ENCODE measurements at places on chromosomes 3 and 15.

DNA sequence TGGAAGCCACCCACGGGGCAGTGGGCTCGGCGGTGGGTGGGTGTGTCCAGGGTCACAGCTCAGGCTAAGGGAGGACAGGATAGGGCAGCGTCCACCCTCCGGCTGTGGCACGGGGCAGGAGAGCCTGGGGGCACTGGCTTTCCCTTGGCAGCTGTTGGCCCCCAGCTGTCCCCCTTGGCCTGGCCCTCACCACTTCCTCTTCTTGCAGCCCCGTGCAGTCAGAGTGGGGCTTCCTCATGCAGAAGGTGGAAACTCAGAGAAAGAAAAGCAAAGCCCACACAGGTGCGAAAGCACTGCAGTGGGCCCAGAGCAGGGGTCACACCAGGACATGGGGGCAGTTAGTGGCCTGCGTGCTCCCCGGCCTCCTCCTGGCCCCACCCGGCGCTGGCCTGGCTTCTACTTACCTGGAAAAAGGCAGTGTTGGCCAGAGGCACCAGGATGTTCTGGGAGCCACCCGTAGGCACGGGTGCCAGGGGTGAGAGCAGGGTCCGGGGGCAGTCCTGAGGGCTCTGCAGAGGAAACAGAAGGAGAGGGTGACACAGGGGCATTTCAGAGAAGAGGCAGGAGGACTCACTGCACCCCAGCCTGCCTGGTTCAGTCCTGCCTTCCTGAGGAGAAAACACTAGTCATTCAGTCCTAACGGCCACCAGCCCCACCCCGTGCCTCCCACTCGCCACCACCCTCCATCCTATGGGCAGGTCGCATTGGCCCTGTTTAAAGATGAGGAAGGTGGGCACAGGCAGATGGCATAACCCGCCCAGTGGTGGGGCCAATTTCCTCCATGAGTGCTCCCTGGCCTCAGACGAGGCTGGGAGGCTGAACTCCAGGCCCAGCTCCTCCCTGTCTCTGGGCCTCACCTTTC lies 28.3 kb downstream of the PLXND1 start:
- no peak for DNase-seq

DNA sequence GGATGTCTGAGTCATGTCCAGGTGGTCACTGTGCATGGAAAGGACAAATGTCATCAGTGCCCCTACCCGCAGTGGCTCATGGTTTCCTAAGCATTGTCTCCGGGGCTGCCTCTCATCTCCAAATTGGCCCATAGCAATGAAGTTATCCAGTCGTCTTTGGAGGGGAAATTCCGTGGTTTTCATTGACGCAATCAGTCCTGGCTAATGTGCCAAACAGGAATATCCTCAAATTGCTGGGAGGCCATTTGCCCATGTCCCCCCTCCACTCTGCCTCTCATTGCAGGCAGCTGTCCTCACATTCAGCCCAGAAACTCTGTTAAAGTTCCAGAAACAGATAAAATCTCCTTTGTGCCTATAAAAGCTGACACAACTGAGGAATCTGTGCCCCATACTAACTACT lies 81.6 kb downstream of the MCTP2 start:
- no peak for DNase-seq

GRCh38 chr3:185992831-185993374 lies 55.1 kb upstream of the TRA2B start:
- no peak for DNase-seq

GRCh38 chr15:88447741-88448140 lies 19.4 kb downstream of the MRPL46 start:
- no peak for DNase-seq

DNA sequence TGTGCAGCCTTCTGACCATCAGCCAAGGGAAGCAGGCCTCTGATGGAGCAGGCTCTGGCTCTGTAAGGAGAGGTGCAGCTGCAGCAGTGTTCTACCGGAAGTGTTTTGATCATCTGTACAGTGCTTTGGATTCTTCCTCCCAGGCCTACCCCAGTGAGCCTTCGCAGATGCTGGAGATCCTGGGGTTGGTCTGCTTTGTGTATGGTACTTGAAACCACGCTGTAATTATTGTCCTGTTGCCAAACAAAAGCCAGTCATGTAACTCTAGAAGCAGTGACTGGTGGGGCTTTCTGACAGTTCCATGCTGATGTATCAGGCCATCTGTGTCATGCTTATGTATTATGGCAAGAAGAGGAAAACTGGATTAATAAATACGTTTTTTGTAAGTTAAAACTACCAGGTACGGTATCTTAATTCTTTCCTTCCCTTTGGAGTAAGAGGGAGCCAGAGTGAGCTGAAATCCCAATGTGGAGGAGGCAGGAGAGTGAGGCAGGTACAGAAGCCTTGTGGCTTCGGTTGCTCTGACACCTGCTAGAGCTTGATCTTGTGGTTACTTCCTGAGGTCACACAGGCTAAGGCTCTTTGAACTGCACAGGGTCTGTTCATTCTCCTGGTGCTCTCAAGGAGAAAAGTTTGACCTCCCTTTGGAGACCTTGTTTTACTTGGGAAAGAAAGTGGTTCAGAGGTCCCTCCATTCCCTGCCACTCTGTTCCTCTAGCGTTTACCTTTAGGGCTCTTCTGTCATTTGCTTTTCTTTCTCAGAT lies 3.7 kb downstream of the TMEM42 start:
- no peak for DNase-seq

DNA sequence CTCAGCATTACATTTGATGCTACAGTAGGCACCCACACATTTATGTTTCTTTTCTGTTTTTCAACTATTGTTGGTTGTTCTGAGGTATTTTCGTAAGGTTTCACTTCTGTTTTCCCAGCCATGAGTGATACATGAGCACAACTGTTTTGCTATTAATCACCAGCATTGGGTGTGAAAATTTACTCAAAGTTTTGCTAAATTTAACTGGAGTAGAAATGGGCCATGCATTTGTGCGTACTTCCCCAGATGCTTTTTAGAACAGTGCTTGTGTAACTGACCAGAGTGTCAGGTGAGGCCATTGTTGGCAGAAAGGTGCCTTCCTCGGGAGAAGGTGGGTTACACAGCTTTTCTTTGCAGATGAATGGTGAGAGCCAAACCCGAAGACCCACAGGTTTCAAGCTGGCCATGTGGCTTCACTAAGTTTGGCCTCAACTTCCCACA lies 70.4 kb downstream of the ST6GAL1 start:
- DNase-seq = no peak

GRCh38 chr15:64519897-64520296 lies 59.5 kb downstream of the ZNF609 start:
- DNase-seq = no peak

- no peak for DNase-seq
These were observed 7.0 kb downstream of the FILIP1L start for GRCh38 chr3:100107221-100107814.

- no peak for DNase-seq
These were observed 18.1 kb downstream of the ARL8B start for GRCh38 chr3:5140230-5140621.

DNA sequence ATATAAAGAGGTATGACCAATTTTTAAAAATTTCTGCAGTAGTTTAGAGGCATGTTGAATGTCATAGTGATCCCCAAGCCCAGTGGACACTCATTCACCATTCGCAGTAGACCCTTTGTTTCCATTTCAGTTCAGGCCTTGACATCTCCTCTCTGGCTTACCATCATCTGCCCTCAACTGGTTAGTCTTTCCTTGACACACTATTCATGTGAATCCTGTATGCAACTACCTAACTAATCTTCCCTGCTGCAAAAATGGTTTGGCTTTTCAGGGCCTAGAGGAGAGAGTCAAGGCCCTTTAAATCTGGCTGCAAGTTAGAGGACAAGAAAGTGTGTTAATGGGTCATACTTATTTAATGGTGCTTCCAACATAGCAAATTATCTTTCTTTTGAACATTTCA lies 10.9 kb downstream of the APH1B start:
- no peak for DNase-seq
